A549 treated with CORT108297 at 1 μM for 4 hours (cell line): ENCODE measurements at places on chromosomes 6 and 20. TPM values are rescaled to one million over a fixed set of nuclear protein-coding genes. Genes with fewer than 3 reads are reported as not detected.

The PGC gene
- 0.09 TPM in 1 of 5 replicates, not detected in the others for total RNA-seq

The TNXB gene
- total RNA-seq: 0.32 to 0.72 TPM (median 0.56 TPM) in 5 replicates

The ERVFRD-1 gene
- not detected in 5 replicates for total RNA-seq

The ZSCAN31 gene
- total RNA-seq: 1.7 to 2.8 TPM (median 2.1 TPM) in 5 replicates

The CD40 gene
- 3.4 to 5.3 TPM (median 4.8 TPM) in 5 replicates for total RNA-seq

The SAMD5 gene
- 0.60 to 0.84 TPM (median 0.79 TPM) in 5 replicates for total RNA-seq

The CYP21A2 gene
- not detected in 5 replicates for total RNA-seq

The ETV7 gene
- 0.13 to 0.18 TPM (median 0.16 TPM) in 4 of 5 replicates, not detected in the other for total RNA-seq

The MUCL3 gene
- total RNA-seq: 0.02 to 0.06 TPM (median 0.05 TPM) in 5 replicates

The PAK5 gene
- not detected in 5 replicates for total RNA-seq

The STMND1 gene
- not detected in 5 replicates for total RNA-seq

The TSPO2 gene
- not detected in 5 replicates for total RNA-seq

The RAB5IF gene
- total RNA-seq: 199 to 303 TPM (median 280 TPM) in 5 replicates

The SPATS1 gene
- not detected in 5 replicates for total RNA-seq

The SPACA1 gene
- total RNA-seq: not detected in 5 replicates

The CFB gene
- total RNA-seq: 1.5 to 3.3 TPM (median 2.4 TPM) in 5 replicates

The KHDC1 gene
- total RNA-seq: 3.6 to 4.5 TPM (median 4.1 TPM) in 5 replicates

The SLC17A3 gene
- 0.86 to 1.2 TPM (median 0.99 TPM) in 5 replicates for total RNA-seq

The KCNK17 gene
- not detected in 5 replicates for total RNA-seq

The ZFP57 gene
- not detected in 5 replicates for total RNA-seq

The COL9A3 gene
- 0.37 to 0.84 TPM (median 0.55 TPM) in 5 replicates for total RNA-seq

The HLA-DOB gene
- total RNA-seq: 0.12 to 0.35 TPM (median 0.18 TPM) in 5 replicates

The OSER1 gene
- total RNA-seq: 46.4 to 57.3 TPM (median 50.7 TPM) in 5 replicates

The DNMT3B gene
- 3.8 to 5.6 TPM (median 4.6 TPM) in 5 replicates for total RNA-seq

The COL20A1 gene
- 0.57 to 1.6 TPM (median 1.1 TPM) in 5 replicates for total RNA-seq

The PRND gene
- total RNA-seq: not detected in 5 replicates

The WFDC5 gene
- not detected in 5 replicates for total RNA-seq

The OR2H1 gene
- total RNA-seq: not detected in 5 replicates

The LHFPL5 gene
- 0.20 to 0.23 TPM in 2 of 5 replicates, not detected in the others for total RNA-seq

The SOBP gene
- 0.88 to 1.4 TPM (median 1.0 TPM) in 5 replicates for total RNA-seq
